Hepatocyte (in vitro differentiated cells): ENCODE measurements at places on chromosomes 6 and 20. TPM values are rescaled to one million over a fixed set of nuclear protein-coding genes. Genes with fewer than 3 reads are reported as not detected.
A peak's percentile ranks its signal among the peaks of the same experiment; 100 is the strongest.

GRCh38 chr20:63255931-63256704 lies 1.9 kb upstream of the NKAIN4 start:
- H3K36me3 ChIP-seq = no peaks in the 10 kb centered on the region
- DNase-seq = no peak
- H3K4me3 ChIP-seq = no peak overlapping the region
- H3K27me3 ChIP-seq = peaks cover 27% of the 10 kb centered on the region

GRCh38 chr6:159075506-159076228 lies 30.9 kb upstream of the TAGAP start:
- no peak overlapping the region for H3K27ac ChIP-seq

DNA sequence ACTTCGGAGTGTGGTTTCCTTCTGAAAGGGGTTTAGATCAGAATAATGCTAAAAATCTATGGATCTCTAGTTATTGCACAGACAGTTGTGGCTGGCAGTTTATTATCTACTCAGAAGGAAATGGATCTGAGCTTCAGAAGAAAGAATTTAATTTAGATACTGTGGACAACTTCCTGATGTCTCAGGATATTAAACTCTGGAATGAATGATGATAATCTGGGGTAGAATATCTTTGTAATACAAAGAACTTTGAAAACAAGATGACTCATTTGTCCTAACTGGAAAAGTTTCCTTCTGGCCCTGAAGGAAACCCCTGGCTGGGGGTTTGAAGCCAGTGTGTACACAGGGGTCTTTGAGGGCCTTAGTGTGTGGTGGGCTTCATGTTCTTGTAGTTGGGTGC lies 78.0 kb downstream of the EDN3 start:
- H3K4me3 ChIP-seq = no peak overlapping the region
- no peak for DNase-seq
- H3K4me1 ChIP-seq = no peaks in the 10 kb centered on the region
- H3K27me3 ChIP-seq = no peaks in the 10 kb centered on the region
- H3K36me3 ChIP-seq = no peaks in the 10 kb centered on the region
- no peak overlapping the region for H3K27ac ChIP-seq

GRCh38 chr6:14059791-14060436 lies 57.7 kb upstream of the CD83 start:
- H3K4me1 ChIP-seq = no peaks in the 10 kb centered on the region
- no peak overlapping the region for H3K27ac ChIP-seq
- no peak overlapping the region for H3K4me3 ChIP-seq
- no peaks in the 10 kb centered on the region for H3K36me3 ChIP-seq
- peaks cover 8% of the 10 kb centered on the region for H3K27me3 ChIP-seq
- DNase-seq = no peak

GRCh38 chr6:27158316-27158643 lies 89.2 kb upstream of the PRSS16 start:
- H3K4me1 ChIP-seq = no peaks in the 10 kb centered on the region
- no peak overlapping the region for H3K27ac ChIP-seq
- H3K27me3 ChIP-seq = no peaks in the 10 kb centered on the region
- DNase-seq = no peak
- H3K4me3 ChIP-seq = no peak overlapping the region

- H3K4me1 ChIP-seq = peaks cover 12% of the 10 kb centered on the region
- H3K27ac ChIP-seq = peak overlapping the region; percentile 74
- H3K36me3 ChIP-seq = no peaks in the 10 kb centered on the region
These were observed 46.4 kb downstream of the UTRN start for GRCh38 chr6:144331491-144331969.

TMEM170B gene
- polyA plus RNA-seq = 0.82 and 1.4 TPM in 2 replicates

GRCh38 chr20:17646209-17646960 lies 35.7 kb downstream of the RRBP1 start:
- H3K27me3 ChIP-seq = no peaks in the 10 kb centered on the region
- peaks cover 44% of the 10 kb centered on the region for H3K4me1 ChIP-seq
- no peak overlapping the region for H3K27ac ChIP-seq
- H3K4me3 ChIP-seq = no peak overlapping the region
- DNase-seq = no peak
- H3K36me3 ChIP-seq = no peaks in the 10 kb centered on the region

DNA sequence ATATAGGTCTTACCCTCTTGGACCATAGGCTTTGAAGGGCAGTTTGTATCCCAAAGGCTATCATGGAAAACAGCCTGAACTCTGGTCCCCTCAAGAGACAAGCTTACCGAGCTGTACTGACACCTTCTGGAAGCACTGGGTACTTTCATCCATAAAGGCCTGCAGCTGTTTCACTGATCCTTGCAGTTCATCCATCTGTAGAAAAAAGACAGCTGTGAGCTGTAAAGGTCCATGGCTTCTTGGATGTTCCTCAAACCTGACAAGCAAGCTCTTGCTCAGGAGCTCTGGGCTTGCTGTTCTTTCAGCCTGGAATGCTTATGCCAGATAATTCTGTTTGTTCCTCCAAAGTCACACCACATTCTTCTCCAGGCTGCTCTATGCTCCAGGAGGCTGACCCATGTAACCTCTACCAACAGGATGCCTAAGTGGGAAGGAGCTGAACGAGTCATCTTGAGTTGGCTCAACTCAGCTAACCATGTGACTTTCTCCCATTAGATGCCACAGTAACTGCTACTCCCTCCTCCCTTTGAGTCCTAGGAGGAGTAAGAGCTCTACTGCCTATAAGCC lies 8.8 kb upstream of the NDRG3 start:
- peak; percentile 83 for DNase-seq
- no peaks in the 10 kb centered on the region for H3K36me3 ChIP-seq
- no peak overlapping the region for H3K27ac ChIP-seq
- H3K4me1 ChIP-seq = no peaks in the 10 kb centered on the region
- H3K4me3 ChIP-seq = no peak overlapping the region

GRCh38 chr6:492178-492577 lies 100.6 kb downstream of the IRF4 start:
- no peak for DNase-seq
- H3K27me3 ChIP-seq = no peaks in the 10 kb centered on the region
- H3K36me3 ChIP-seq = peaks cover 8% of the 10 kb centered on the region

DNA sequence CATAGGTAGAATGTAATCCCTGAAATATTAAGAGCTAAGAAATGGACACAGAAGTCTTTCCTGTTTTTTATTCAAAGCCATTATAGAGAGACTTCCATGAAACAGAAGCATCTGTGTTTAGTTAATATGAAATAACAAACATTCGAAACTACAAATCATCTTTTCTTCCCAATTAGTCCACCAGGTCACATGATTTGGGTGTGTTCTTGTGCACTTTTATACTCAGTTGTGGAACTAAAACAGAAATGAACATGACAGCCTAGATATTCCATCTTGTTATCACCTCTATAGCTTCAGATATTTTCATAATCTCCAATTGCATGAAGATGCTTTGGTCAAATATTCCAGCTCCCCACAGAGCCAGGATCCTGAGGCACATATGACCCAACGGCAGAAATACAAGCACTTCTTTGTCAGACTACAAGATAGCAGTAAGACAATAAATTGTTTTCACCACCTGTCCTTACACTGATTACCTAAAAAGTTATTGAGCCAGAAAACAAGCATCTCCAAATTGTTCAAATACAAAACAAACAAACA lies 116.8 kb upstream of the BEND6 start:
- H3K4me3 ChIP-seq = no peak overlapping the region
- H3K27ac ChIP-seq = no peak overlapping the region
- no peaks in the 10 kb centered on the region for H3K36me3 ChIP-seq
- H3K27me3 ChIP-seq = no peaks in the 10 kb centered on the region

DNA sequence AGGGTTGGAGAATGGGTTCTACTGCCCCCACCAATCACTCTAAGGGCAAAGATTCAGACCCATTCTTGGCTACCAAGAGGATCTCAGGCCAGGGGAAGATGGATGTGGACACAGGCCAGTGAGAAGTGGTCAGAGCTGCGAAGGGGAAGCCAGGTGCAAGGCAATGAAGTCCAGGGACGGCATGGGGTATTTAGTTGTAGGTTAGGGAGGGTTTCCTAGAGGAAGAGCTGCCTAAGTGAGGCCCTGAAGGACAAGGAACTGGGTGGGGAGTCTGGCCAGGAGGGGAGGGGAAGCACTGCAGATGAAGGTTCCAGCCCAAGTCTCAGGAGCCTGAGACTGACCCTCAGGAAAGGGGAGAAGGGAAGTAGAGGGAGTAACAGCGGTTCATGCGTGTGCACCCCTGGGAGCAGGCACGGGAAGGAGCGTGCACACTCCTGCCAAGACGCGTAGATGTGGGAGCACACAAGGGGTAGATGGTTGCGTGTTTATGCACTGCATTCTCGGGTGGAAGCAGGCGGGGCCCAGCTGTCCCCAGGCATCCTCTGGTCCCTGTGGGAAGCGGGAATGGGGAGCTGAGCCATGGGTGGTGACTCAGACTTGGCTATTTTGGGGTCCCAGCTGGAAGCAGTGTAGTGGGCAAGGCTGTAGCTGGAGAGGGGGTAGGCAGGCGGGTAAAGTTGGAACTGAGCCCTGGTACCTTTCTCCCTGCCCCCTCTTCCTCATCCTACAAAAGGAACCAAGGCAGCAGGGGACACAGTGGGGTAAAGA lies 3.3 kb downstream of the ACTL10 start:
- peaks cover 22% of the 10 kb centered on the region for H3K4me1 ChIP-seq
- H3K4me3 ChIP-seq = no peak overlapping the region
- H3K27ac ChIP-seq = no peak overlapping the region
- DNase-seq = no peak
- H3K27me3 ChIP-seq = no peaks in the 10 kb centered on the region
- no peaks in the 10 kb centered on the region for H3K36me3 ChIP-seq

- no peaks in the 10 kb centered on the region for H3K27me3 ChIP-seq
- no peak for DNase-seq
- no peaks in the 10 kb centered on the region for H3K4me1 ChIP-seq
- H3K27ac ChIP-seq = no peak overlapping the region
- no peaks in the 10 kb centered on the region for H3K36me3 ChIP-seq
These were observed 15.5 kb downstream of the STX11 start for GRCh38 chr6:144165784-144166183.

DNA sequence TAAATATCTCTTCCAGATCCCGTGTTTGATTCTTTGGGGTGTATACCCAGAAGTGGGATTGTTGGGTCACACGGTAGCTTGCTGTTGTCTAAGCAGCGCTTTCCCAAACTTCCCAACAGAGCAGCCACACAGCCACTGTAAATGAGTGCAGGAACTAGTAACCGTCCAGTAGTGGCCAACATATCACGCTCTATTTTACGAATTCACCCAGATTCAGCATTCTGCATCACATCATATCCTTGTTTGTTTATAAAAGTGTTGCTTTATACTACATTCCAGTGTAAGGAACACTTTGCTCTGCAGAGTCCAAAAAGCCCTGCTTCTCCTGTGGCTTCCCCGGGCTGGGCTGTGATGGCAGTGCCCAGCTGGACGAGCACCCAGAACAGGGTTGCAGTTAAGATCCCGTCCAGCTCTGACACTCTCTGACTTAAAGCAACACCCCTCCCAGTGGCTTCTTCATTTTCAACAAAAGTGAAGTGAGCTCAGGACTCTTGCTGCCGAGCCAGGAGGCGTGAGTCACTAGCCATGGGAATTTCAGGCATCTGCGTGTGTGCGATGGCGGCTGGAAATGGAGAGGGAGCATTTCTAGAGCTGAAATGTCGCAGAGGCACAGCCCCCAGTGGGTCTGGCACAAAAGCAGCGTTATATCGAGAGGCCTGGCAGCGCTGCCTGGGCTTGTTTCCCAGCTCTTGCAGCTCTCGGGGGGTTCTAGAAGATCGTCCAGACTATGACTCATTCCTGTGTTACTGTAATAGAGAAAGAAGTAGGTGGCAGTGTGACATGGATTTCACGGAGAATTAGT lies 216.3 kb upstream of the ECI2 start:
- no peaks in the 10 kb centered on the region for H3K27me3 ChIP-seq
- H3K4me1 ChIP-seq = peaks cover 3% of the 10 kb centered on the region
- peak overlapping the region; percentile 42 for H3K27ac ChIP-seq
- DNase-seq = peak; percentile 51

SLC17A3 gene
- polyA plus RNA-seq = 0.43 and 0.57 TPM in 2 replicates

GRCh38 chr20:57391439-57392301 lies 474 bp downstream of the RBM38 start:
- no peak overlapping the region for H3K27ac ChIP-seq
- peaks cover 18% of the 10 kb centered on the region for H3K4me1 ChIP-seq
- H3K36me3 ChIP-seq = no peaks in the 10 kb centered on the region
- peak; percentile 66 for DNase-seq

DNA sequence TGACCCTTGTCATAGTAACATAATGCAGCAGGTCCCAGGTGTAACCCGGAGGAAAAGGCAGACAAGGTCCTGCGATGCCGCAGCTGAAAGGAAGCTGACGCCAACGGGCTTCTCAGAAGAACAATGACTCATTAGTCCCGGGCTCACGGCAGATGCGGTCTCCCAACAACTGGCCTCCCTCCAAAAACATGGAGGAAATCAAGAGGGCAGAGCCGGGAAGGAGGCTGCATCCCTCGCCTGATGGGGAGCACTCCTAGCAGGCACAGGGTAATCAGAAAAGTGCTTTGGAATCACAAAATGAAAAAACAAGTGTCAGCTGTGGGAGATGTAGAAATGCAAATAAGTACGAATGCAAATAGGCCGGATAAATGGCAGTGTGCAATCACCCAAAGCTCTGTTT lies 165.2 kb upstream of the AGPAT4 start:
- H3K4me1 ChIP-seq = peaks cover 8% of the 10 kb centered on the region
- H3K4me3 ChIP-seq = no peak overlapping the region
- no peaks in the 10 kb centered on the region for H3K36me3 ChIP-seq
- H3K27me3 ChIP-seq = no peaks in the 10 kb centered on the region

GRCh38 chr6:85865420-85866369 lies 223.0 kb upstream of the SYNCRIP start:
- H3K27me3 ChIP-seq = no peaks in the 10 kb centered on the region
- DNase-seq = peak; percentile 56
- H3K36me3 ChIP-seq = no peaks in the 10 kb centered on the region
- no peak overlapping the region for H3K27ac ChIP-seq

DNA sequence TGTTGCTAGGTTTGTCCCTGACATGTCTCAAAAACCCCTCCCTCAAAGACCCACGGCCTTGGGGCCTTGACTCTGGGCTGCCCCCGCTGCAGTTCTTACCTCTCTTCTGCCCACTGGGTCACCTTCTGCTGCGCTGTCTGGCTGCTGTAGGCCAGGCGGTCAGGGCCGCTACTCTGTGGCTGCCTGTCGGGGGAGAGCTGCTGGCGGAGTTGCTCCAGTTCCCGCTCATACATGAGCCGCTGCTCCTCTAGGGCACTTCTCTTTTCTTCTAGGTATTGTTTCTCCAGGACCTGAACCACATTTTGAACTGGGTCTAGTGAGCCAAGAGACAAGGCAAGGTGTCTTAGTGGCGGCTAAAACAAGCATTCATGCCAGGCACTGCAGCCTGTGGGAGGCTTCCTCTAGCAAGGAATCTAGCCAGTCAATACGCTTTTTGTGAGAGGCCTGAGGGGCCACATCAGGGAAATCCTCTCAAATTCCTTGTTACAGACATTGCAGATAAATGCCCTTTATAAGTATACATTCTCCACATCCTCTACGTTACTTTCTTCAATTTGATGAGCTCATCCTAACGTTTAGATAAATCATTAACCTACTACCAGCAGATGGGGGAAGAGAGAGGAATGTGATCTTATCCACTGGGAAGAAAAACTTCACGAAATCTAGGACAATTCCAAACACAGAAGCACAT lies 110.3 kb upstream of the NUP153 start:
- peak; percentile 22 for DNase-seq
- H3K4me3 ChIP-seq = no peak overlapping the region
- peaks cover 4% of the 10 kb centered on the region for H3K4me1 ChIP-seq
- H3K27ac ChIP-seq = peak overlapping the region; percentile 63
- H3K36me3 ChIP-seq = no peaks in the 10 kb centered on the region

GRCh38 chr6:158031381-158032353 lies 50.0 kb downstream of the SYNJ2 start:
- peak; percentile 16 for DNase-seq
- peaks cover 31% of the 10 kb centered on the region for H3K4me1 ChIP-seq
- no peak overlapping the region for H3K4me3 ChIP-seq
- no peaks in the 10 kb centered on the region for H3K36me3 ChIP-seq
- H3K27me3 ChIP-seq = no peaks in the 10 kb centered on the region
- H3K27ac ChIP-seq = peak overlapping the region; percentile 16

- DNase-seq = no peak
- no peaks in the 10 kb centered on the region for H3K4me1 ChIP-seq
- no peaks in the 10 kb centered on the region for H3K27me3 ChIP-seq
- no peak overlapping the region for H3K4me3 ChIP-seq
These were observed 210.9 kb upstream of the TBX18 start for GRCh38 chr6:84975316-84975715.
